ENCODE measurements at places on chromosomes 2 and 18.

GRCh38 chr2:219998714-219999227, 371.3 kb downstream of the SLC4A3 start:
- DNase-seq: no peak

DNA sequence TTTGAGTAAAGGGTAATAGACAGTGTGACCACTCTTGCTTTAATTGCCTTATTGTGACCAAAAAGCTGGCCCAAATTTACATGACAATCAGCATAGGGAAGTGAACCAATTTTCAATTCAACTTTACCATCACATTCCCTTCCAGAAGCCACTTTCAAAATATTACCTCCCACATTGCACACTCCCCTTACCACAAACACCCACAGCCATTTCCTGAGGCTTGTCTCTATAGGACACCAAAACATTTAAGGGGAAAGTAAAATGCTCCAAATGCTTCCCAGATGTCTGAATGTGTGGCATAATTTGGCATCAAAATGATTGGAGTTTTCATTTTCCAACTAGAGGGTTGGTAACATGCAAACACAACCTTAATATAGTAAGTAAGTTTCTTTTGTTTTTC, 616.1 kb downstream of the SLC4A3 start:
- DNase-seq: no peak

GRCh38 chr2:16862471-16862870, 196.8 kb upstream of the CYRIA start:
- no peak for DNase-seq

- no peak for DNase-seq
These were observed 7.9 kb upstream of the THUMPD2 start for GRCh38 chr2:39786761-39787522.

DNA sequence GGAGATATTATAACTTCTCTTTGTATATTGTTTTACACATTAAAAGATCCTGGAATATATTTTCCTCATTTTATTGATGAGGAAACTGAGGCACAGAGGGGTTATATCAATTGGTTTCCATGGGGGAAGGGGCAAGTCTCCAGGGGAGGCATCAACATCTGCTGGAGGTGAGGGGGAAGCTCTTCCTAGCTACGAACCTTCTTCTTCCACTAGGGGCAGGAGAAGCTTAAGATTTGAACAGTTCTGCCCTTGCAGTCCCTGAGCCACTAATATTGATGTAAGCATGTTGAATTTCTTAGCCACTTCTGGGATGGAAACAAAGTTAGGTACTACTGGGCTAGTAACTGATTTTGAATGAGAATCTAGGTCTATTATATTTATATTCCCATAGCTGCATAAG, 140.1 kb upstream of the AQP4 start:
- DNase-seq: peak; percentile 14

DNA sequence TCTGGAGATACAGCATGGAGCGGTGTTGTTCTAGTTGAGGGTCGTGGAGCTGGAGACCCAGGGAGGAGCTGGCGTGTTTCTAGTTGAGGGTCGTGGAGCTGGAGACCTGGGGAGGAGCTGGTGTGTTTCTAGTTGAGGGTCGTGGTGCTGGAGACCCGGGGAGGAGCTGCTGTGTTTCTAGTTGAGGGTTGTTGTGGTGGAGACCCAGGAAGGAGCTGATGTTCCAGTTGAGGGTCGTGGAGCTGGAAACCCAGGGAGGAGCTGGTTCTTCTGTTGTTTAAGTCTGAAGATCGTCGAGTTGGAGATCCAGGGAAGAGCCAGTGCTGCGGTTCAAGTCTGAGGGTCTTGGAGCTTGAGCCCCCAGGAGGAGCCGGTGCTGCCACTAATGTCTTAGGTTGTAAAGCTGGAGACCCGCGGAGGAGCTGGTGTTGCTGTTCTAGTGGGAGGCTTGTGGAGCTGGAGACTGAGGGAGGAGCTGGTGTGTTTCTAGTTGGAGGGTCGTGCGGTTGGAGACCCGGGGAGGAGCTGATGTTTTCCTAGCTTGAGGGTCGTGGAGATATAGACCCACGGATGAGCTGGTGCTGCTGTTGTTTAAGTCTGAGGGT, 155.3 kb downstream of the RTP5 start:
- no peak for DNase-seq

GRCh38 chr18:78611201-78611800, 368.3 kb upstream of the SALL3 start:
- DNase-seq: no peak

GRCh38 chr18:44259610-44260009, 421.1 kb upstream of the SETBP1 start:
- no peak for DNase-seq

DNA sequence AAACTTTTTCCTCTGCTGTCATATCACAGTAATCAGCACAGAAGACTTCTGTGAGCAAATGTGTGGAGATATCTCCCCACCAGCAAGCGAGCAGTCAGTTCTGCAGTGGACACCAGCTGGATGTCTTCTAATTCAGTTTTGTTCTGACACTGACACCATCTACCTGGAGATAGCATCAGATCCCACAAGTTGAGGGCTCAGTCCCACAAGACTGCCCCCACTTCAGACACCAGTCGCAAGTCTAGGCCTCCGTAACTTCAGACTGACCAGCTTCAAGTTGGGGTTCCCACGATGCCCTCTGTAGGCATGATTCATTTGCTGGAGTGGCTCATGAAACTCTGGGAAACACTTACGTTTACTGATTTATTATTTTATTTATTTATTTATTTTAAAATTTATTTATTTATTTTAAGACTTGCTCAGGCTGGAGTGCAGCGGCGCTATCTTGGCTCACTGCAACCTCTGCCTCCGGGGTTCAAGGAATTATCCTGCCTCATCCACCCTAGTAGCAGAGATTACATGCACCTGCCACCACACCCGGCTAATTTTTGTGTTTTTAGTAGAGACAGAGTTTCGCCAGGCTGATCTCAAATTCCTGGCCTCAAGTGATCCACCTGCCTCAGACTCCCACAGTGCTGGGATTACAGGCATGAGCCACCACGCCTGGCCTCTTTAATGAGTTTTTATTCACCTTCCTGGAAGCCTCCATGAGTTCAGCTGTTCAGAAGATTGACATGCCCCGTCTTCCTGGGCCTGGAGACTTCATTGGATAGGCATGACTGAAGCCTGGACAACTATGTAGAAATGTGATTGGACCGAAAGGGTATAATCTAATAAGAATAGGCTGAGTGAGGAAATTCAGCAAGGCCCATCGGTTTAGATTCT, 55.7 kb downstream of the PAPOLG start:
- no peak for DNase-seq
